ENCODE measurements at places on chromosomes 1 and 21.

GRCh38 chr1:7101187-7101586, 315.9 kb downstream of the CAMTA1 start:
- no peak for DNase-seq

DNA sequence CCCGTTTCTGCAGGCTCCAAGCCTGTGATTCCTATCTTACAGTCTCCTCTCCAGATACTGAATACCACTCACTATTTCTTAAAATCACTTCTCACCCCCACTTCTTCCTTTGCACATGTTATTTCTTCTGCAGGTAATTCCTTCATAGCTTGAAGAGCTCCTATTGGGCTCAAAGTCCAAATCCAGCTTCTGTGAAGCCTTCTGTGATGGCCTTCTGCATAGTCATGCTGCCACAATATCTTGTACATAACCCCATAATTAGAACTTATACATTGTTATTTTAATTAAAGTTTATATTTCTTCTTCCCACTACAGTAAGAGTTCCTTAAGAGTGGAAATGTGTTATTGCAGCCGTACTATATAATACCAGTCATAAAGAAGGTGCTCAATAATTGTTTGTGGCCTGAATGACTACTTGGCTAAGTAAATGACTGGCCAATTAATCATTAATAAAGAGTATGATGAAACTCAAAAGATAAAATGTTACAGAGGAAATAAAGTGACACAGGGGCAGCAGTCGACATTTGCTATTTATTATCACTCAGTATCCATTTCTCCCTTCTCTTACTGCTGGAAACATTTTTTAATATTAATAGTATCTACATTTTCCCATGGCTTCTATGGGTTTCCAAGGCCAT, 886.6 kb downstream of the TTLL7 start:
- DNase-seq, result no peak

DNA sequence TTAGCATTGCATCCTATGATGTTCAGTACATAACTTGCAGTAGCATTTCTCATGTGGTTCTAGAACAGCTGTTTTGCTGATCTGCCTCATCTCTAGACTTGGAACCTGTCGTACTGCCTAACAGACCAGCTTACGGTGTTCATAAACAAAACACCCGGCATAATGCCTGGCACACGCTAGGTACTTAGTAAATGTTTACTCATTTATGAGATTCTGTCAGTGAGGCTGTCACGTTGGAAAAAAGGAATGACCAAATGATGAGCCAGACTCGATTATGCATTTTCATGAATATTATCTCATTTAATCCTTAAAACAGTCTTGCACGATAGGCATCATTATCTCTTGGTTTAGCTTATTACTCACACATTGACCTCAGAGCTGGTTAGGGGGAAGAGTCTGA, 46.4 kb downstream of the CACHD1 start:
- DNase-seq, result no peak

GRCh38 chr1:64139877-64140276, 63.5 kb upstream of the UBE2U start:
- no peak for DNase-seq

DNA sequence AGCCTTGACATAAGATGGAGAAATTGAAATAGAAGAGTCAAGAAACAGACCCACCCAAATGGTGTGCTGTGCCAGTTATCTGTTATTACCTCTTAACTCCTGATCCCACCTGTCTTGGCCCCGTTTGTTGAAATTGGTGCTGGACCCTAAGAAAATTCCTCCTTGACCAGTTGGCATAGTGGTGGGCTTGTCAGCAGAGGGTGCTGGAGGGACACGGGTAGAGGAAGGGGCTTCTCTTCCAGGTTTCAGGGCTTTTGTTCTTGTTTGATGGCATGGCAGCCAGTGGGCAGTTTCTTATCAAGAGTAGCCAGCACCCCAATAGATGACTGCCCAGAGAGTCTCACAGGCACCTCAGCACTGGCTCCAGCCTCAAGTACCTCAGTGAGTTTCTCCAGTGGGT, 51.6 kb downstream of the PCBP3 start:
- DNase-seq, result no peak

GRCh38 chr1:168320800-168321450, 40.2 kb downstream of the TBX19 start:
- DNase-seq, result no peak

DNA sequence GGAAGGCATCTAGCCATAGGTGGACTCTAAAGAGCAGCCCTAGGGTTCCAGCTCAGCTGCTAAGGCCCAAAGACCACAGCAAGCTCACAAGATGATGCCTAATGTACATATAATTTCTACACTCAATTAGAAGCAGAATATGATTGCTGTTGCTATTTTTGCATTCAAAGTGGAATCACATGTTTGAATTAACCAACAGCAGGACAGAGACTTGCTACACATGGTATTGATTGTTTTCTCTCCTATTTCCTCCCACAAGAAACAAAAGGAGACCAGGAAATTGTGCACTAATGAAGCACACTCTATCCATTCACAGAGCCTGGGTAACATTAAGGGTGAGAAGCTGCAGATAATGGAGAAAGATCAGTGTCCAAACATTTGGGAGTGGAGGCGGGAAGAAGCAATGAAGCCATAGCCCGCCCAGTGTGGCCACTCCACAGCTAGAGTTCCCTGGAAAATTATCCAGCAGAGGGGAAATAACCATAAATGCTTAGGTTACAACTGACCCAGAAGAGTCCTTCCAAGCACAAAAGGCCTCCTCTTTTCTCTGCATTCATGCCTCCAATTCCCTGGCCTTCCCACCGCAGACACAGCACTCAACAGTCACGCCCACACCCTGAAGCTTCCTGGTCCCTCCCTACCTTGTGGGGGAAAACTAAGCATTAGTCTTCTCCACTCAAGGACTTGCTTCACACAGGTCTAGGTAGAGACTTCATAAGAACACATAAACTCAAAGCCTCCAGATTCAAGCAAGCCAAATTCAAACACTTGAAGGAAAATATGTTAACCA, 7.5 kb downstream of the CNN3 start:
- no peak for DNase-seq

GRCh38 chr1:110872745-110873720, at the start of gene CD53:
CD53 (plus strand) TSS chr1:110873148; CDS start chr1:110891409, 18,261 bp downstream.
- DNase-seq, result peak; percentile 25

DNA sequence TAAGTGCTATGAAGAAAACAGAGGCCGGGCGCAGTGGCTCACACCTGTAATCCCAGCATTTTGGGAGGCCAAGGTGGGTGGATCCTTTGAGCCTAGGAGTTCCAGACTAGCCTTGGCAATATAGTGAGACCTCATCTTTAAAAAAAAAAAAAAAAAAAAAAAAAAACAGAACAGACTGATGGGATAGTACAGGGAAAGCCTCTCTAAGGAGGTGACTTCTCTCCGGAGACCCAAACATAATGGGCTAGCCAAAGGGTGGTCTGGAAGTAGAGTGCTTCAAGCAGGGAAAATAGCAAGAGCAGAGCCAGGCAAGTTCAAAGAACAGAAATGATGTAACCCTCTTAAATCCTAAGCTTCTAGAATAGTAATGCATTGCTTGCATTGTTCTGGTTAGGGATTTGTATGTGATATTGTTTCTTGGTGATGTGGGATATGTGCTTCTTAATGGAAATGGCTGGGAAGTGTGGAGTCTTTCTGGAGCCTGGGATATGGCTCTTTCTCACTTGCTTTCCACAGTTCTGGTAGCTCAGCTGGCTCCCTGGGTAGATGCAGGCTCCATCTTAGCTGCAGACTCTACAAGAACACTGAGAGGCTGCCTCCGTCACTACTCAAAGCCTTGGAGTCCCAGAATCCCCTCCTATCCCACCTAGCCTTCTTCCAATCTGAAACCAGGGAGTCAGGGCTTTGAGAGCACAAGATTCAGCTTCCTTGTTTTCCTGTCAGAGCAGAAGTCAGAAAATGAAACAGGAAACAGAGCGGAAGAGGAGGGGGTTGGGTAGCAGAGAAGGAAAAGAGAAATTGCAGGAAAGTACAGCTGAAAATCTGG, 1.9 kb upstream of the PIGV start:
- no peak for DNase-seq

DNA sequence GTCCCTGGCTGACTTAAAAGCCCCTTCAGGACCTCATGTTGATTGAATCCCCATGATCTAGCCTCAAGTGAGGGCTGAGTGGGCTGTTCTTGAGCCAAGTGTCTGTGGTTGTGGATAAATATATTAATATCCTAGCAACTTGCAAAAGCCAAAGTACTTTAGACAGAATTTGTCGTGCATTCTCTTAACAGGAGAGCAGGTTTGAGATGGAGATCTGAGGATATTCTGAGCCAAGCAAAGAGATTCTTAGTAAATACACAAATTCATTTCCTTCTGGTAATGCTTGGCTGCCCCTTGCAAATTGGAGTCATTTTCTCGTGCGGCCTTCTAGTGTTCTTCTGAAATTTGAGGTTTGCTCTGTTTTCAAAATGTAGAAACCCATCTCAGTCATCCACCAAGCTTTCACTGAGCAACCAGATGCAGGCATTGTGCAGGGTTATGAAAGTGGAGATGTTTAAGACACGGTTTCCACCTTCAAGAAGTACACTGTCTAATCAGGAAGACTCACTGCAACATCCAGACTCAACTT, 242.1 kb upstream of the JUN start:
- DNase-seq, result no peak

- DNase-seq, result no peak
Measured at GRCh38 chr1:188499690-188500089, 1670.9 kb downstream of the PLA2G4A start.

DNA sequence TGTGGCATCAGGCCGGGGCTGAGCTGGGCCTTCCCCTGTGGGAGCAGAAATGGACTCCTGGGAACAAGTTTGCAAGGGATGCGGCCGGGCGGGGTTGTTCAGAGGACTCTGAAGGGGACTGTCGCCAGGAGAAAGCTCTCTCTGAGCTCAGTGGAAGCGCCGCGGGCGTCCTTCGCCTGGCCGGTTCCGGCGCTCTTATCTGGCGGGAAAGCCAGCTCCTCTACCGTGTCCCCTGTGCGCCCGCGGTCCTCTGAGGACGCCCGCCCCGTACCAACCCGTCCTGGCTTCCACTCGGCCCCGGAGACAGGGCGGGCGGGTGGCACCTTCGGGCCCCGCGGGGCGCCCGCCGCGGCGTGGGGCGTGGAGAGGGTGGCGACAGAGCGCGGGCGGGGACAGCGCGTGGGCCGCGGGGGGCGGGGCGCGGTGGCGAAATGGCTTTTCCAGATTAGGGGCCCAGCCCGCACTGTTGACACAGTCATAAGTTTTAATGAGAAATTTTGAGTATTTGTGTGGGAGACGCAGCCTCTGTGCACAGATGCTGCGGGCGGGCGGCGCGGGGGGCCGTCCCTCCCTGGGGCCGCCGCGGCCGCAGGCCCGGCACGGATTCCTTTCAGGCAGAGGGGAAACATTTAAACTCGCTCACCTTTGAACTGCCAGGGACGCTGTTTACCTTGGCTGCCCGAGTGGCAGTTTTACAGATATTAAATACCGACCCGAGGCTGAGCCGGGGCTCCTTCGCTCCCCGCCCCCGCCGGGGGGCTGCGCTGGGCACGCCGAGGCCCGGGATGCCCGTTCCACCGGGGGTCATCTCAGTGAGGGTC, 70.2 kb downstream of the FOXD2 start:
- DNase-seq, result no peak

Data from activated T-helper 1 cell treated with anti-CD3 and anti-CD28 coated beads, Interleukin-2, amount 50 U/mL, for 16 hours (primary cell).